ENCODE measurements at places on chromosomes 3 and 15. TPM values are rescaled to one million over a fixed set of nuclear protein-coding genes. Genes with fewer than 3 reads are reported as not detected.

Gene XIRP1
- total RNA-seq = not detected

Gene THSD4
- total RNA-seq = 5.5 TPM

DNA sequence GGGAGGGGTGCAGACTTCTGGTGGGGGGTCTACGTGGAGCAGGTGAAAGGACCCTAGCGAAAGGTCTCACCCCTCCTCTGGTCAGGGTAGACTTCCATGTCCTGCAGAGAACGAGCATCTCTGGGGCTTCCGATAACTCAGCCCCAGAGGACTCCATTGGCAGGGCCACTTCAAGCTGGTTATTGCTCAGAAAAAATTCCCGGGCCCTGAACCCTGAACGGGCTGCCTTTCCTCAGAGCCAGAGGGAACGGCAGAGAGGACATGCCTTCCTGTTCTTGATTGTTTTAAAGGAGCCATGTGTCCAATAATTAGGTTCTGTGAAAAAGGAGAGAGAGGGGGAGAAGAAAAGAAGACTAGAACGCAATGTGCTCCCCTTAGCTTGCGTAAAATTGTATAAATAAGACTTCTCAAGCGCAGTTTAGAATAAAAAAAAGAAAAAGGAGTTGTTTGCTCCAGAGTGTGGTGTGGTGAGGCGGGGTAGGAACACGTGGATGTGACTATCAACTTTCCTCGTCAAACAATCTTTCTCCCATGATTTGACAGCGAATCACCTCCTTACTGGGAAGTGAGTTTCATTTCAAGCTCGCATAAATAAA, 193.4 kb upstream of the UBE2E1 start:
- H3K4me3 ChIP-seq = no peak overlapping the region
- no peak for DNase-seq
- no peak overlapping the region for H3K27ac ChIP-seq
- 0 out of 2 replicates have a peak, but pooled peaks cover 2% of the 10 kb centered on the region for H3K4me1 ChIP-seq

GRCh38 chr3:47424434-47425382, 43.9 kb downstream of the PTPN23 start:
- H3K27ac ChIP-seq = no peak overlapping the region
- H3K36me3 ChIP-seq = peaks cover 34% of the 10 kb centered on the region
- no peaks in the 10 kb centered on the region for H3K4me1 ChIP-seq
- no peaks in the 10 kb centered on the region for H3K27me3 ChIP-seq

- no peaks in the 10 kb centered on the region for H3K27me3 ChIP-seq
- peaks cover 4% of the 10 kb centered on the region for H3K36me3 ChIP-seq
- no peaks in the 10 kb centered on the region for H3K4me1 ChIP-seq
- no peak overlapping the region for H3K4me3 ChIP-seq
Observed at GRCh38 chr15:70664494-70664893, 98.9 kb downstream of the UACA start.

- H3K27me3 ChIP-seq = no peaks in the 10 kb centered on the region
- H3K36me3 ChIP-seq = no peaks in the 10 kb centered on the region
- H3K27ac ChIP-seq = no peak overlapping the region
Observed at GRCh38 chr3:57999417-58000115, 8.7 kb upstream of the FLNB start.

DNA sequence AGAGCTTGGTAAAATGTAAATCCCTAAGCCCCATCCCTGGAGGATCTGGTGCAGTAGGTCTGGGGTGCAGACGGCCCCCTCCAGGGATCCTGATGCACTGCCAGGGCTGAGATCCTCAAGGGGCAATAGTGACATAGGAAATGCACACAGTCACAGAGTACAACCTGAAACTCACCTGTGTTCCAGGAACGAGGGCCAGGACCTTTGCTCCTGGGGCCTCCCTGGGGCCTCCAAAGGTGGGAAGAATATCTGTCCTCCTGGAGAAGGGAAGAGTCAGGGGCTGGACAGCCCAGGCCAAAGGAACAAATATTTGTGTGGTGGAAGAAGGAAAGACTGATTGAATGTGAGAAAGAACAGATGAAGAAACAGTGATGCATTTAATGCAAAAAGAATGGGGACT, 9.5 kb downstream of the SSUH2 start:
- no peaks in the 10 kb centered on the region for H3K4me1 ChIP-seq
- no peaks in the 10 kb centered on the region for H3K36me3 ChIP-seq
- DNase-seq = no peak

DNA sequence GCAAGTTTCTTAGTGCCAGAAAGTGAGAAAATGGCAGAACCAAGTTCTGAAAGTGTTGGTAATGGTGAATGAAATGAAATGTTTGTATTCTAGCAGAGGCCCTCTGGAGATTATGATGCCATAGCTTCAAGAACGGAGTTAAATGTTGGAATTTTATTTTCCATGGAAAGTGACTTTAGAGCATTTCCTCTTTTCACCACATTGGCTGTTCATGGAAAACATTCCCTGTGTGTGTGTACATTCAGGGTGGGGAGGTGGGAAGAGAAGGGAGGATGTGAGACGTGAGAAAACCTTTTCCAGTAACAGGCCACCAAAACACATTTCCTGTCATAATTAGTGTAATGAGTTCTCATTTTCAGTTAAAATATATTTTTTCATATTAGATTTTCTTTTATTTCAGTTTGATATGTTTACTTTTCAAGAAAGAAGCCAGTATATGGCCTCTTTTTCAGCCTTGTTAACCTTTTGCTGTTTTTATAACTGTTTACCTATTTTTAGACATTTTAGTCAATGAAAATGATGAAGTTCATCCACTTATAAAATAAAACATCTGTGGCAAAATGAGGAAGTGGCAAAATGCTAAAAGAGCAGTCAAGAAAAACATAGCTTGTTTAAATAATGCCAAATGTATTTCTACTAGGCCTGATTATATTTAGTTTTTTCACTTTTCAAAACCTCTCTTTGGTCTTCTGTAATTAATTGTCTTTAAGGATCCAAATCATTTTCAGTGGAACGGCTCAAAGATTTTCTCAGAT, 21.6 kb downstream of the SAMMSON start:
- H3K4me3 ChIP-seq = no peak overlapping the region
- no peaks in the 10 kb centered on the region for H3K4me1 ChIP-seq
- H3K27me3 ChIP-seq = no peaks in the 10 kb centered on the region
- DNase-seq = no peak
- H3K36me3 ChIP-seq = no peaks in the 10 kb centered on the region

Measured in H9 (cell line).